Heart left ventricle (tissue), 16 donors: ENCODE measurements at places on chromosomes 1 and 21. TPM values are rescaled to one million over a fixed set of nuclear protein-coding genes. Genes with fewer than 3 reads are reported as not detected.
A peak's percentile ranks its signal among the peaks of the same experiment; 100 is the strongest.

Gene ASCL5
- polyA plus RNA-seq = not detected

DNA sequence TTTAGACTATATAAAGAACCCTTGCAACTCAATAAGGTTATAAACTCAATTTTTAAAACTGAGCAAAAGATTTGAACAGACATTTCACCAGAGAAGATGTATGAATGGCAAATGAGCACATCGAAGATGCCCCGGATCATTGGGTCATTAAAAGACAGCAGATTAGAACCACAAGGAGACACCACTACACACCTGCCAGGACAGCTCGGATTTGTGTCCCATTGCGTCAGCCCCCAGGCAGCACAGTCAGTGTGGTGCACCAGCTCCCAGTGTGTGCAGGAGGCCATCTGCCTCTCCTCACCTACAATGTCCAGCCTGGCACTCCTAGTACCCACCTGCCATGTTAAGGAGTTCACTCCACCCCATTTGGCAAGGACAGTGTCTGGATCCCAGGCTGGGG, 61.1 kb upstream of the LRP8 start:
- DNase-seq = no peak

DNA sequence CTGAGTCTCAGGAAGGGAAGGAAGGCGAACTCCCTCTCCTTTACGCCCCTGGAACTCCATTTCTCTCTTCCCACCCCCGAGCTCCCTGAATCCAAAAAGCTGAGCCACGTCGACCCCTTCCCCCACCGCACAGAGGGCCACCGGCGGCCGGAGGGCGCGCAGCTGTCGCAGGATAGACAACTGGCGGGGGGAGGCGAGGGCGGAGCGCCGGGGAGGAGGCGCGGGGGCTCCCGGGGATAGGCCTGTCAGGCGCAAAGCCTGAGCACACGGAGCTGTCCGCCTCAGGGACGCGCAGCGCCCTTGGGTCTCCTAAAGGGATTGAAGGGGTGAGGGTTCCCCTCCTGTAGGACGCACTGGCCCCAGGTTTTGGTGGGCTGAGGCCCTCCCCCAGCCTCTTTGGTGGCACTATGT, 752 bp upstream of the ACTA1 start:
- DNase-seq = no peak

- DNase-seq = no peak
Measured at GRCh38 chr1:45325851-45326506, 716 bp upstream of the HPDL start.

Gene TFF1
- not detected for polyA plus RNA-seq

DNA sequence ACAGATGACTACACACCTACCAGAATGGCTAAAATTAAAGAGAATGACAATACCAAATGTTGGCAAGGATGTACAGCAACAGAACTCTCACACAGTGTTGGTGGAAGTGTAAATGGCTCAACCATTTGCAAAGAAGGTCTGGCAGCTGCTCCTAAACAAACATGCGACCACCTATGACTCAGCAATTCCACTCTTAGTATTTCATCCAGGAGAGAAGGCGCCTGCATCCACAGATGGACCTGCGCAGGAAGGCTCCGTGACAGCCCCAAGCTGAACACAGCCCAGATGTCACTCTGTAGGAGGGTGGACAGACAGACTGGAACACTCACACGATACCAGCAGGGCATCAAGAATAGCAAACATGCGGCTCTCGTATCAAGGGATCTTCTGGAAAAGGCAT, 6.7 kb downstream of the PTTG1IP start:
- DNase-seq = no peak

Gene KRTAP6-3
- polyA plus RNA-seq = not detected

Gene UMODL1
- polyA plus RNA-seq = not detected

Gene WASF2
- polyA plus RNA-seq = 52.0 TPM

- peak; percentile 19 for DNase-seq
Measured at GRCh38 chr1:81305997-81306452, 494.7 kb upstream of the ADGRL2 start.

- no peak for DNase-seq
Measured at GRCh38 chr1:42173961-42174735, 9.6 kb upstream of the GUCA2A start.

Gene RGS8
- not detected for polyA plus RNA-seq

- no peak for DNase-seq
Measured at GRCh38 chr1:43313771-43314170, 13.0 kb downstream of the TIE1 start.

Gene GOLPH3L
- polyA plus RNA-seq = 14.4 TPM

DNA sequence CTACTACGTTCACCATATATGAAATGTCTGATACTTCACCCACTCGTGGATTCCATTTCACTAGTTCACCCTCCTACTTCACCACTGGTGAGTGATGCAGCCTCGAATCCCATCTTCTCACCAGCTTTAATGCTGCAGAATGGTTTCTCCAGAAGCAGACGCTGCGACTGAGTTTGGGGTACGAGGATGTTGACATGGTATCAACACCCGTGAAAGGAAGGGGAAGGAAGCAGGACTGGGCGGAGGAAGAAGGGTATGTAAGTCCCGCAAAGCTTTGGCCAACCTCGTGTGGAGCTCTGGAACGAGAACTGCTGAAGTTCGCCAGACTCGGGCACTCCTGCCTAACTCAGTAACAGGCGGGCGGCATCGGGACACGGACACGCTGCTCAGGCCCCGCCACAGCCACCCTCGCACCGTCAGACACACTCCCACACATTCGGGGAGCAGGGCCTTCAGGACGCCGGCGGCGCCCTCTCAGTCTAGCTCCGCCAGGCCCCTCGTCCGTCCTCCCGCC, 833 bp upstream of the DIP2A start:
- peak; percentile 54 for DNase-seq

- no peak for DNase-seq
Measured at GRCh38 chr21:14321042-14321441, 61.9 kb downstream of the HSPA13 start.

DNA sequence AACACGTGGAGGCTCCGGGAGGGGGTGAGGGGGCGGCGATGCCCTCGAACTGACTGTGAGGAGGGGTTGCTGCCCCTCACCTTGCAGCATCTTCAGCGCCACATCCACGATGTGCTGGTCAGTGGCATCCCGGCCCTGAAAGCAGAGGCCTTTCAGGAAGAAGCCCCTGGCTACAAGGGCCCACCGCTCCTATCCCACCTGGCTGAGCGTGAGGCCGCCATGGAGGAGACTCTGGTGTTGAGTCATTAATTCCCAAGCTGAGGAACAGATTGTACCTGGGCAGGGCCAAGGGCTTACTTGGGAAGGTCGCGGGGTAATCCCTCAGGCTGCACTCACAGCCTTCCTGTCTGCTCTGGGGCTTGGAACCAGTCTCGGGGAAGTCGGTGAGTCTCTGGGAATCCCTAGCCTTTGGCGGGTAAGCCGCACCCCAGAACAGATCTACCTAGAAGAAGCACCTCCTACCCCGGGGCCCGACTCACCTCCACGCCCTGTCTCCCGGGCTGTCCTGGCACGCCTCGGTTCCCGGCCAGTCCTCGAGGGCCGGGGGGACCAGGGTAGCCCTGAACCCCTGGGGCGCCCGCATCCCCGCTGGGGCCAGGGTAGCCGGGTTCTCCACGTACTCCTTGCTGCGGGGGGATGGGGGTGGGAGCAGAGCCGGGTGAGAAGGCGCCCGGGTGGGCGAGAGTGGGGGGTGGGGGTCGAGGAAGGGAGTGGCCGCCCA, 13.9 kb downstream of the COL9A2 start:
- DNase-seq = no peak

GRCh38 chr1:6157528-6158174, 22.5 kb downstream of the CHD5 start:
- no peak for DNase-seq

DNA sequence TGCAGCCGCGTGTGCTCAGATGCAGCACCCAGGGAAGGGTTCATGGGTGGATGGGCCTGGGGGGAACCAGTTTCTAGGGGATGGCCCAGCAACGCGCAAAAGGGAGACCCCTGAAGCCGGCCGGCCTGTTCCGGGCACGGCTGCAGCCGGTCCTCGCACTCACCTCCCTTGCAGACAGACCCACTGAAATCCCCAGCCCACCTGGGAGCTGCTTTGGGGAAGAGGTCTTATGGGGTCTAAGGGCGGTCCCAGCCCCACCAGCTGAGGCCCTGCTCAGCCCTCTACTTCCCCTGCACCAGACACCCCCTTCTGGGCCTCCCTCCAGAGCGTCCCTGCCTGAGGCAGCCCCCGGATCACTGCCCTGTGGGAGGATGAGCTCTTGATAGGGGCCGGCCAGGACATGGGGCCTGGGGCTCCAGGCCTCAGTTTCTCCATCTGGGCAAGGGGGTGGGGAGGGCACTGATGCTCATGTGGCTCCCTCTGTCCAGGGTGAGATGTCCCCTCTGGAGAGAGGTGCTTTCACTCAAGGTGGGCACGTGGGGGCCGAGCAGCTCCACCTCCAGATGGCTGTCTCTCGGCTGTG, 20.0 kb upstream of the TTC34 start:
- DNase-seq = peak; percentile 57

DNA sequence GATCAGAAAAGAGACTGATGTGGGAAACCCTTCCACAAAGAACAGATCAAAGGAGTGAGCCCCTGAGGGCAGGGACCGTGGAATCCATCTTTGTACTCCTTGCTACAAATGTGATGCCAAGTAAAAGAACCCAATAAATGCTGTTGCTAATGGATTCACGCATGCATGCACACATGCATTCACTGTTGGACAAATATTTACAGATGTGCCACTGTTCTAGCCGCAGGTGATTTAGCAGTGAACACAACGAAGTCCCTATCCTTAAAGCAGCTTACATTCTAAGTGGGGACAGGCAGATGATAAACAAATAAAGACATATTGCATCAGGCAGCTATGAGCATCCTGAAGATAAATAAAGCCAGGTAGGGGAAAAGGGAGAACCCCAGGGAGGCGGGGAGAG, 67.8 kb downstream of the ITPKB start:
- no peak for DNase-seq

- DNase-seq = no peak
Measured at GRCh38 chr1:96520579-96520947, 201.0 kb upstream of the PTBP2 start.

DNA sequence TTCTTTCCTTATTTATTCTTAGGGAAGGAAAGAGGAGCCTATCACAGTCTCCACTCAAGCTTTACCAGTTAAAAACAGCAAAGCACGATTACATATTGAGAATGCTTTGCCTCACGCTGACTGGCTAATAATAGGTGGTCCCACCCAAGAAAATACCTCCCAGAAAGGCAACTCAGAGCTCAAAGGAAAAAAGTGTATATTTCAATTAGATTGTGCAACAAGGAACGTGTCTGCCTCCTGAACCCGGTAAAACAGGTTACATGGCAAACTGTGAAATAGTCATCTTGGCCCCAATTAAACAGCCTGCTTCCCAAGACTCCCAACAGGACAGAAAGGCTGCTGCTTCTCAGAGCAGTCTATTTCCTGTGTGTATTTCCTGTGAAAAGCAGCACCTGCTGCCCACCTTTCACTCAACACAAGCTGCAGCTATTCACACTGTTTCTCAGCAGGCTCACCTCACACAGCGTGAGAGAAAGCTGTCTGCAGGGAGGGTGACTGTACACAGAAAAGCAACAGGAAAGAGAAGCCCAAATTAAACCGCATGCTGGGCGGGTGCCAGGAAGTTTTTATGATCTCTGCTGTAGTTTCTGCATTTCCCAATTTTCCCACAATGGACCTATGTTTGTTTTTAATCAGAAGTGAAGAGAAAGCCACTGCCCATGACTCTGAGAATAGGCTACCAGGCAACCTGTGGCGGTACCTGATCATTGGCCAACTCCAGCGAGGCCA, 44.0 kb downstream of the URB1 start:
- DNase-seq = no peak

- DNase-seq = no peak
Measured at GRCh38 chr1:156751451-156751756, at the start of gene HDGF. Gene HDGF, minus strand, starts transcription at chr1:156751675. Its CDS starts 246 bp downstream, at chr1:156751429.

GRCh38 chr1:12085643-12086260, 22.6 kb downstream of the TNFRSF8 start:
- DNase-seq = no peak

GRCh38 chr1:209095627-209096595, 487.6 kb upstream of the CAMK1G start:
- DNase-seq = no peak

DNA sequence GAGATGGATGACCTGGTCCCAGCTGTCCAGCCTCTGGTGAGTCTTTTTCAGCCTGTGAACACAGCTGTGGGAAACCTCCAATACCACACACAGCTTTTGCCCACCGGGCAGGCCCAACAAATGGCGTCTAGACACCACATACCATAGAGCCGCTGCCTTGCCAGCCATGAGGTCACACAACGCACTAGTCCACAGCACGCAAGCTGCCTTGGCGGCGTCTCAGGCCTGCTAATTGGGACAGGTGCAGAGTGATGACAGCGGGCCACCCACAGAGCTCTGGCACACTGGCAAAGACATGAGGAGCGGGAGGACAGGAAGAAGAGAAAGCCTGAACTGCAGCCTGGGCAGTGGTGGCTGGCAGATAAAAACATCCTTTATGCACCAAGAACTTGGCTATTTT, 125.5 kb downstream of the ADAMTS1 start:
- DNase-seq = no peak

DNA sequence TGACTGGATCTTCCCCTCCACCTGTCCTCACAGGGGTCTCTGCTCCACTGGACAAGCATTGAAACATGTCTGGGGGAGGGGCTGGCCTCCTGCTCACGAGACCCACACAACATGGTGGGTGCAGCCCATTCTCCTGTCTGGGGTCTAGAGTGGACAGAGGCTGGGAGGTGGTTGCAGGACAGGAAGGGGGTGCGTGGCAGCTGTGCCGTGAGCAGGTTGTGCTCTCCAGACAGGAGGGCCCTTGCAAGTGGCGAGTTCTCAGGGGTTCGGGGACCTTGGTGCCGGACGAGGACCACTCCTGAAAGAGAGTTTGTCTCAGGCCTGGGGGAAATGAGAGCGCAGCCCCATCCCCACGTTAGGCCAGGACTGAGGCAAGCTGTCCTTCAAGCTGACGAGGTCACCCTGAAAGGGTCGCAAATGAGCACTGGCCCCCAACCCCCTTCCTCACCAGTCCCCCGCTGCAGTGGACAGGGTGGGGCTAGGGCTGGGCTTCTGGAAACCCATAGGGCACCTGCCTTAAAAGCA, 21.2 kb upstream of the TTC34 start:
- no peak for DNase-seq

Gene C1orf74
- polyA plus RNA-seq = 1.1 TPM

Gene TRNP1
- 18.4 TPM for polyA plus RNA-seq
